ENCODE measurements at places on chromosomes 1 and 21. TPM values are rescaled to one million over a fixed set of nuclear protein-coding genes. Genes with fewer than 3 reads are reported as not detected.

- no peak overlapping the region for H3K4me3 ChIP-seq
- H3K36me3 ChIP-seq: no peaks in the 10 kb centered on the region
- peaks cover 10% of the 10 kb centered on the region for H3K4me1 ChIP-seq
- H3K27ac ChIP-seq: peak overlapping the region; percentile 25
Observed at GRCh38 chr21:42145569-42146272, 73.2 kb upstream of the ABCG1 start.

DNA sequence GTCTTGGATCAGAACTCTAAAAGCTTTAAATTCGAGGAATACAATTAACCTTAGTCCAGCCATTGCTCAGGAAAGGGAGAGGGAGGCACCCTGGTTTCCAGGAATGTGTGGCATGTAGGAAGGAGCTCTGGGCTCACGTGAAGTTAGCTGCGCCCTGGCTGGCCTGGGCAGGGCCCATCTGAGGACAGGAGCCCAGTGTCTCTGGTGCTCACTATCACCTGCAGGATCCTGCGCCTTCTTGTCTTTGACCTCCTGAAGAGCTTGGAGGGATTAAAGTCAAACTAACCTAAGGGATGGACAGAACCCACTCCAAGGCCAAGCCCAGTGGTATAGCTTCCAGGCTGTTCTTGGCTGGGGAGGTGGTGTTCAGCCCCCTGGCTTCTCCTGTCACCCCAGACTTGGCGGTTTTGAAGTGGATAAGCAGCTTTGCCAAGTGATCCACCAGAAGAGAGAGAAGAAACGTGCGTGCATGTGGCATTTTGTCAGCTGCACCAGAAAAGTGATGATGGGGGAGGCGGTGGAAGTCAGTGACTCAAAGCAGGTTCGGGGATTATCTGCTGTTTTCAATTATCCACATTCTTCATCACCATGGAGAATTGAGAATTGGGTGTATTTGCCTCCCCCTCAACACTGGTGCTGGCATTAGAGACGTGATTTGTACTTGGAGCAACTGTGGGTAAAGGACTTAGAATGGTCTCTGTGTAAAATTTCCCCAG, 11.9 kb upstream of the KCNN3 start:
- no peak overlapping the region for H3K4me3 ChIP-seq
- H3K4me1 ChIP-seq: peaks cover 20% of the 10 kb centered on the region
- H3K27me3 ChIP-seq: peaks cover 3% of the 10 kb centered on the region
- no peak overlapping the region for H3K27ac ChIP-seq

DNA sequence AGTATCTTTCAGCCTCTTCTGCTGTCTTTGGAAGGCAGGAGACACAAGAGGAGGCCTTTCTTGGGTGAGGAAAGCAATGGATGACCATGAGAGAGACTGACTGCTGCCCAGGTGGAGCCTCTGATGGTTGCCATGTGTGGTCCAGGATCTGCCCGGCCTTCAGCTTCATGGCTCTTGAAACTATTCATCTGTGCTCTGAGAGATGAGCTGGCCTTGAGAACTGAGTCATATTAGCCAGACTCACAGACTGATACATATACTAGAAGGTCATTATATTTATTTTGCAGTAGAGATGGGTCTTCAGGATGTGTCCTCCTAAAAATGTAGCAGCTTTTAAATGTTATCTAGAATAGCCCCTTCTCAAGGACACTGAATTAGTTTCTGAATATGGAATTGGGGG, 33.7 kb downstream of the PTGFRN start:
- H3K36me3 ChIP-seq: peaks cover 12% of the 10 kb centered on the region
- no peak for DNase-seq
- H3K4me3 ChIP-seq: no peak overlapping the region
- H3K27ac ChIP-seq: peak overlapping the region; percentile 62
- peaks cover 37% of the 10 kb centered on the region for H3K4me1 ChIP-seq

DNA sequence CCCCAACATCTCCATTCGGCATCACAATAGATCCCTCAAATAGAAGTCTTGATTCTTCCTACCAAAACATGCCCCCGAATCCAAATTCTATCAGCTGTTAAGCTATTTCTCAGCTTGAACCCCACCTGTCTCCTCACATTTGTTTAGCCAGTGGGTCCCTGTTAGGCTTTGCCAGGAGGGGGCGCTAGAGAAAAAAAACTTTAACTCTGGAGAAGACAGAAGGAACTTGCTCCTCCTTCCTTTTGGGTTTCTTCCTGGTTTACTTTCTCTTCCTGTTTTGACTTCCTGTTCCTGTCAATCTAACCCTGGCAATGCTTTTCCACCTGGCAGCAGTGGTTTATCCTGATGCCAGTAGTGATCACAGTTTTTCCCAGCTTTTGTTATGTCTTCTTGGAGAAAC, 95.6 kb upstream of the KCNK1 start:
- no peaks in the 10 kb centered on the region for H3K4me1 ChIP-seq
- H3K4me3 ChIP-seq: no peak overlapping the region
- no peaks in the 10 kb centered on the region for H3K27me3 ChIP-seq
- DNase-seq: no peak

- no peak for DNase-seq
- H3K4me3 ChIP-seq: no peak overlapping the region
- H3K4me1 ChIP-seq: peaks cover 31% of the 10 kb centered on the region
- H3K27ac ChIP-seq: no peak overlapping the region
- peaks cover 17% of the 10 kb centered on the region for H3K27me3 ChIP-seq
Observed at GRCh38 chr1:206511362-206512057, 4.2 kb downstream of the RASSF5 start.

- DNase-seq: no peak
- H3K36me3 ChIP-seq: peaks cover 26% of the 10 kb centered on the region
- H3K4me1 ChIP-seq: peaks cover 19% of the 10 kb centered on the region
- no peak overlapping the region for H3K27ac ChIP-seq
Observed at GRCh38 chr1:197130677-197131304, 15.7 kb downstream of the ASPM start.

TFB2M gene
- total RNA-seq: 30.9 TPM

AQP10 gene
- not detected for total RNA-seq

COL18A1 gene
- total RNA-seq: 2.1 TPM

SLC25A44 gene
- 79.3 TPM for total RNA-seq

GBP4 gene
- 36.8 TPM for total RNA-seq

All from activated T-helper 1 cell treated with anti-CD3 and anti-CD28 coated beads, Interleukin-12 subunit alpha, Interleukin-12 subunit beta, Interleukin-2, Interleukin-4 antibody, amounts not matched to agents 30 ng/mL and 10 ng/mL and 1 ng/mL, durations not matched to agents 14 hours and 24 hours and 36 hours (primary cell).